ENCODE measurements at places on chromosomes 3 and 15.
A peak's percentile ranks its signal among the peaks of the same experiment; 100 is the strongest.

GRCh38 chr3:8864402-8865350, 95.3 kb upstream of the OXTR start:
- DNase-seq: no peak

- DNase-seq: no peak
Measured at GRCh38 chr3:97265237-97266005, 451.0 kb downstream of the EPHA6 start.

GRCh38 chr3:188734395-188734794, 437.4 kb upstream of the TPRG1 start:
- no peak for DNase-seq

DNA sequence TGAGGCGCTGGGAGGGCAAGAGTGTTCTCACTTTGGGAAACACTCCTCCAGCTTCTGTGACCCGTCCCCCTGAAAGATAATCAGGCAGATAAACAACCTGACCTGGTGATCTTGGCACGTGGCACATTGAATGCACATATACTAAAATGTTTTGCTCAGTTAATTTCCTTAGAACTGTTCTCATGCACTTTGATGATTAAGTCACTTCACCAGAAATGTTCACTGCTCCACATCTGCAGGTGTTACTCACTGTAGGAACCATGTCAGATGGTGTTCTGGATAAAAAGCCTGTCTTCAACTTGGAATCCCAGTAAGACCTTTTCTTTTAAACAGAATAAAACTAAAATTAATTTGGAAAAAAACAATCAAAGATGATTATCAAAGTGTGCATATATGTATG, 24.6 kb upstream of the NIPA2 start:
- no peak for DNase-seq

DNA sequence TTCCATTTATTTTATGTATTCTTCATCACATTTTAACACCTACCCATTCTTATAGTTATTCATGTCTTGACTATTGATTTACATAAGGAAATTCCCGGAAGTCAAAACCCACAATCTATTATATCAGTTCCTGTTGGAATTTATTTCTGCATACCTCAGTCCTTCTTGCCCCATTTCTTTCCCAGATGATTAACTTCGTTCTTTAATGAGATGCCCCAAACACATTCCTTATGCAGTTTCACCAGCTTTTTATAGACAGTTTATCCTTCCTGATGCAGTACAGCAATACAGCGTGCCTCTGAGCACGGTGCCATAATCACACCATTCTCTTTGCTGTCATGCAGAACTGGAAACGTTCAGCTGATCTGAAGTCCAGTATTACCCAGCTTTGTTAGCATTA, 175.8 kb upstream of the NANOGP8 start:
- DNase-seq: no peak

- DNase-seq: no peak
Measured at GRCh38 chr3:160006282-160007163, 17.9 kb downstream of the IL12A start.

DNA sequence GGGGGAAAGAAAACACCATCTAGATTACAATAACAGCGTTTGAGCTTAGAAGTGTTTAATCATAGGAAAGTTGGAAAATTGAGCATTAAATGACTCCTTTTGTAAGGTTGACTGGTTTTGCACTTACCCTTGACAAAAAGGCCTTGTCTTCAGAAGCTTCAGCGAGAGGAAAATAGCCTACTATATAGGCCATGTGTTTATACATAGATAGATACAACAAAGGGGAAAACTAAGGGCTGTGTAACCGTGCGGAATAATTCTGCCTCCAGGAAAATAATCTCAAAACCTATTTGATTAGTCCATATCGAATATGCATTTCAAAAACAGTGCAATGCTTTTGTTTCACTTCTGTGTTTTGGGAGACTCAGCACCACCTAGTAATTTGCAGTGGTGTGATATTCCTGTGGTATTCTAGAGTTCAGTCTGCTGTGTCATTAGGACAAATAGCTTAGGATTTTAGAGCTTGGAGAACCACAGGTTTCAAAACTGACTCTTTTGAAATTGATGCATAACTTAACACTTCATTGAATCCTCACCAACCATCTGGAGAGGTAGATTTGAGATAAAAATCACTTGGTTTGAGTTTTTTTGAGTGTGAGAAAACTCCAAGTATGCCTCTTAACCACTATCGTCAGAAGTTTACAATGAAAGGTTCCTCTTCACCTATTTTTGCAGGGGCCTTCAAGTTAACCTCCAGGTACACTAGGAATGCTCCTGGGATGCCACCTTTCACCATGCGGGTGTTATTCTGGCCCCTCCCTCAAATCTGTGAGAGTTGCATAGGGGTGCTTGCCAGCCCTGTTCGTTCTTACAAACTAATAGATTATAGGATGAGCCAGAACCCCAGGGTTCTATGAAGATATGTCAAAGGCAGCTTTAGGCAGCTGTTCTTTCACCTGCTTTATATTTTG, 1.9 kb downstream of the ARHGAP31 start:
- no peak for DNase-seq

DNA sequence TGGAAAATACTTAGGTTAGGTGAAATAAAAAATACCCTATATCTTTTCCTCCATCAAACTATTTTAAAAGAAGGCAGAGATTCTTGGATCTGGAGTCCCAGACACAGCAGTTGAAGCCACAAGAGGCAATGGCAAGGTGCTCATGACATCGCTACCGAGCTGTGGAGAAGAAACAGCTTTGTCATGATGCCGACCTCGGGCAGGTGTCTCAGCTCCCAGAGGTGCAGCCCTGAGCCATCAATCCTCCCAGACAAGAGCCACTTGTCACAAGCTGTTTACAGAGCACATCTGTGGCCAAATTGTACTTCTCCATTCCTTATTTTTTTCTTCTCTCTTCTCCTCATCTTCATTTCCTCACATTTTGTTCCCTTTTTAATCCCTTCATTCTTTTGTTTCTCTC, 50.8 kb downstream of the GPR176 start:
- no peak for DNase-seq

DNA sequence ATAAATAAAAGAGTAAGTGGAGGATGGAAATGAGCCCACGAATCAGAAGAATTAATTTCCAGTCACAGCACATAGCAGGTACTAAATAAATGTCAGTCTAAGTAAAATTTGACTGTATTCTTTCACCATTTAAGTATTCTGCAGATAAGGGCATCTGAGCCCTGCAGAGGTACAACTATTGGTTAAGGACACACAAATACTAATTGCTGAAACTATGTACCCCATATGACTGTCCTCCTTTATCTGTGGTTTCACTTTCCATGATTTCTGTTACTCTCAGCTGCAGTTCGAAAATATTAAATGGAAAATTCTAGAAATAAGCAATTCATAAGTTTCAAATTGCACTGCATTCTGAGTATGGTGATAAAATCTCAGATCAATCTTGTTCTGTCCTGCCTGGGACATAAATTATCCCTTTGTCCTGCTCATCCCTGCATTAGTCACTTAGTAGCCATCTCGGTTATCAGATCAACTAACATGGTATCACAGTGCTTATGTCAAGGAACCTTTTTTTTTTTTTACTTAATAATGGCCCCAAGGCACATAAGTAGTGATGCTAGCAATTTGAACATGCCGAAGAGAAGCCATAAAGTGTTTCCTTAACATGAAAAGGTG, 95.1 kb downstream of the LSAMP start:
- no peak for DNase-seq

- DNase-seq: no peak
Measured at GRCh38 chr15:37698679-37699078, 235.8 kb upstream of the TMCO5A start.

DNA sequence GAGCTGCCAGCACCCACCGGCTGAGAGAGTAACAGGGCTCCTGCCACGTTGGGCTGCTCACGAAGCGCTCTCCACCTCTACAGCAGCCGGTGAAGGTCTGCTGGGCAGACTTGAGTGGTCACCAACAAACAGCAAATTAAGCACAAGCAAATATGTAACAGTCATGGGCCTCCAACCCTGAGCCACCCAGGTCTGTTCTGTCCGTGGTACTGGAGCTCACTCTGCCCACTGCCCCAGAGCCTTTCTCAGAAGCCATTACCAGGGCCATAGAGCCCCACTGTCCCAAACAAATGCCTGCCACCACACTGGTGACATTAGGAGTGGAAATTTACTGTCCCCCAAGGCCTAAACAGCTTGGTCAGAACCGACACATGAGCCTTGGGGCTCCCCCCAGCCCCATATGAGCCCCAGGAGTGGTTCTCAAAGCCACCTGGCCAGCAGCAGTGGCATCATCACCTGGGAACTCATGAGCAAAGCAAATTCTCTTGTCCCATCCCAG, 56.6 kb downstream of the LRIG1 start:
- DNase-seq: no peak

DNA sequence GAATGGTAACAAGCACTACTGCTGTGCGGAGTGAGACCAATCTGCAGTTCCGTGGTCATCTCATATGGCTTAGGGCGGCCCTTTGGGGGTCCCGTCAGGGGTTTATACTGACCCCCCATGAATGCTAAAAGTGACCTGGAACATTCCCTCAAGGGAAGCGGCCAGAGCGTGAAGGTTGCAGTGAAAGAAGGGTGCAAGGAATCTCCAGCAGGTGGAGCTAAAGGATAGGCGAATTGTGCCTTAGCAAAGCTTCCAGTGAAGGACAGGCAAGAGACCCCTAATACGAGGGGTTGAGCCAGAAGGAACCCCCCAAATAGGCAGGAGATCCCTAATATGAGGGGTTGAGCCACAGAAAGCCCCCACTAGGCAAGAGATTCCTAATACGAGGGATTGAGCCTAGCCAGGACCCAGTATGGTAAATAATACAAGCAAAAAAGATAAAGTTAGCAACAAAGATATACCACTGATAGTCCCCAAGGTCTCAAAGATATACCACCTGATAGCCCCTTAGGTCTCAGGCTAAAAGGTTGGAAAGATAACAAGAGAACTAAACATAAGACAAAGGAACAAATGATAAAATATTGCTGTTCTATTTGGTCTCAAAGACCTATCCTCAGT, 32.8 kb downstream of the ZNF589 start:
- DNase-seq: peak; percentile 51

DNA sequence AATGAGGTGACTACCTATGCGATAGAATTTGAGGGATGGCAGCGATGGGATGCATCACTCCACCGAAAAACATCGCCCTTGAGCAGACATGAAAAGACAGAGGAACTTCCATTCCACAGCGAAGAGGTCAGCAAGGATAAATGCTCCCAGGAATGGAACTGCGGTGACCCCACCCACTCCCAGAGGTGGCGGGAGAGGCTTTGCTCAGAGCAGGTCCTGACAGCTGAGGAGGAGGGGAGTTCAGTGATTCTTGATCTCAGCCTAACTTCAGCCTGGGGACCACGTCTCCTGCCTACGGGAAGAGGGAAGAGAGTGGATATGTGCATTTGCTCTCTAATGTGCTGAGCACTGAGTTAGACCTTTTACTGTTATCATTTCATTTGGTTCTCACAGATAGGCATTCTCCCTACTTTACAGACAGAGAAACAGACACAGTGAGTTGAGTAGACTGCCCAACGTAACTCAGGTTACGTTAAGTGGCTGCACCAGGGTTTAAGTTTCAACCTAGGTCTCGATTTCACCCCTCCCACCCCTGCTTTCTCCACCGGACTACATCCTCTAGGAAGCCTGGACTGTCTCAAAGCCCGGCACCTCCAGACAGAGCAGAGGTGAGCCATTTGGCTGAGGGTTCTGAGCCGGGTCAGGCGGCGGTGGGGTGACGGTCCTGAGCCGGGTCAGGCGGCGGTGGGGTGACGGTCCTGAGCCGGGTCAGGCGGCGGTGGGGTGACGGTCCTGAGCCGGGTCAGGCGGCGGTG, 170.0 kb downstream of the RAB11A start:
- DNase-seq: no peak

DNA sequence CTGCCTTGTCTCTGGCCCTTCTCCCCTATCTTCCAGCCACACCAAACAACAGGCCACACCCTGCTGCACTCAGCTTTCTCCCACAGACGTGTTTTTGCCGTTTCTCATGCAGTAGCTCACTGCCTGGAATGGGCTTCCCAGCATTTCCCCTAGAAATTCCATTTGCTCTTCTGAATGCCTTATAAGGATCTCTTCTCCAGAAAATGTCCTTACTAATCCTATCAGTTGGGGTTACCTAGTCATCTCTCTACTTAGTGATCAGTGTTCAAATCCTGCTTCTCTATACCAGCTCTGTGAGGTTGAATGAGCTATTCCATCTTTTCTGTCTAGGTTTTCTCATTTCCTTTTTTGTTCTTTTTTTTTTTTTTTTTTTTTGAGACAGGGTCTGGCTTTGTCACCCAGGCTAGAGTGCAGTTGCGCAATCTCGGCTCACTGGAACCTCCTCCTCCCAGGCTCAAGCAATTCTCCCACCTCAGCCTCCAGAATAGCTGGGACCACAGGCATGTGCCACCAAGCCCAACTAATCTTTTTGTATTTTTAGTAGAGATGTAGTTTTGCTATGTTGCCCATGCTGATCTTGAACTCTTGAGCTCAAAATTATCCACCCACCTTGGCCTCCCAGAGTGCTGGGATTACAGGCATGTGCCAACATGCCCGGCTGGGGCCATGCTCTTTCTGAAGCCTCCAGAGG, 98.2 kb upstream of the CHD2 start:
- DNase-seq: no peak

- no peak for DNase-seq
Measured at GRCh38 chr3:55014081-55014480, 86.2 kb upstream of the LRTM1 start.

GRCh38 chr3:141294848-141295247, 63.2 kb downstream of the PXYLP1 start:
- no peak for DNase-seq

DNA sequence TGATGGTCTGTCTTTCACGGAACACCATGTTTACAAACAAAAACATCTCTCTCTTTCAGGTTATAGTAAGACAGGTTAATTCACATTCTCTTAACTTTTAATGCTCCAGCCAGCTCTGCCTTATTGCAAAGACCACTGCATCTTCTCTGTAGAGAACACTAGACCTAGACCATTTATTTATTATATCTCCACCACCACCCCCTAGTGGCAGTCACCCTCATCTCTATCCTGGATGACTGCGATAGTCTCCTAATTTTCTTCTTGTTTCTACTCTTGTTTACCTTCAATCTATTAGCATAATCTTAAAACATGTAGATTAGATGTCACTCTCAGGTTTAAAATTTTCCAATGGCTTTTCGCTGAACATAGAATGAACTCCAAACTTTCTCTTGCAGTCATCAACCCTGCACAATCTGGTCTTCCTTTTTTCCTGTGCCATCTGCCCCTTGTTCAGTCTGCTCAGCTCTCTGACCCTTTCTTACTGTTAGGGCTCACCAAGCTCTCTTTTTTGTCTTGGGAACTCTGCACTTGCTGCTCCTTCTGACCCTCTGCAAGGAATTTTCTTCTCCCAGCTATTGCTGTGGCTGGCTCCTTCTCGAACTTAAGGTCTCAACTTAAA, 155.6 kb downstream of the SQOR start:
- no peak for DNase-seq

- no peak for DNase-seq
Measured at GRCh38 chr15:77637851-77638692, 5.4 kb upstream of the LINGO1 start.

GRCh38 chr15:87940768-87941167, 315.8 kb downstream of the NTRK3 start:
- DNase-seq: no peak

GRCh38 chr15:68177742-68178141, 27.4 kb downstream of the CALML4 start:
- no peak for DNase-seq

GRCh38 chr3:184599143-184599542, 37.6 kb downstream of the EPHB3 start:
- DNase-seq: no peak

GRCh38 chr3:102510663-102511062, 75.8 kb downstream of the ZPLD1 start:
- no peak for DNase-seq

GRCh38 chr3:43036621-43037423, 57.7 kb downstream of the GASK1A start:
- no peak for DNase-seq

GRCh38 chr15:66942649-66943390, 122.6 kb upstream of the SMAD3 start:
- no peak for DNase-seq
